ENCODE measurements at places on chromosomes 3 and 15.
A peak's percentile ranks its signal among the peaks of the same experiment; 100 is the strongest.

DNA sequence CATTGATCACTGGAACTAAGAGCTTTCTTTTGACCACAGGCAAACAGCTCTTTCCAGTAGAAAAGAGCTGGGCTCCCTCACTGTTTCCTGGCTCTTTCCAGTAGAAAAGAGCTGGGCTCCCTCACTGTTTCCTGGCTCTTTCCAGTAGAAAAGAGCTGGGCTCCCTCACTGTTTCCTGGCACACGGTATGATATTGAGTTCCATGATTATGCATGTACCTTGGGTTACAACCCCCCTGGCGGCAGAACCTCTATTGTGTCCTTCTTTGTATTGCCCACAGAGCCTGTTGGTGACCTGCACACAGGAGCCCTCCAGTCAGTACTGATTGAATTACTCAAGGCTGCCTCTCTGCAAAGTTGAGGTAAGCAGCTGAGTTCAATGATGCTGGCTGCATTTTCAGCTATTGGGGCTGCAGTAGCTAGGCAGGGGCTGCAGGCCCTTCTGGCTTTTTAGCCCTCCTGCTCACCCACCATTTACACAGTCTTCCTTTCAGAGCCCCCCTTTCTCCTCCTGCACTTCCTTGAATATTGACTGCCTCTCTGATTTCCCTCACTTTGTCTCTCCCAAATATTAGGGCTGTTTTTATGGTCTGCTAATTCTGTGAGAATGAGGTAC, 10.2 kb downstream of the ACKR2 start:
- no peak for DNase-seq

- no peak for DNase-seq
Observed at GRCh38 chr3:56780936-56781335, 20.8 kb downstream of the ARHGEF3 start.

DNA sequence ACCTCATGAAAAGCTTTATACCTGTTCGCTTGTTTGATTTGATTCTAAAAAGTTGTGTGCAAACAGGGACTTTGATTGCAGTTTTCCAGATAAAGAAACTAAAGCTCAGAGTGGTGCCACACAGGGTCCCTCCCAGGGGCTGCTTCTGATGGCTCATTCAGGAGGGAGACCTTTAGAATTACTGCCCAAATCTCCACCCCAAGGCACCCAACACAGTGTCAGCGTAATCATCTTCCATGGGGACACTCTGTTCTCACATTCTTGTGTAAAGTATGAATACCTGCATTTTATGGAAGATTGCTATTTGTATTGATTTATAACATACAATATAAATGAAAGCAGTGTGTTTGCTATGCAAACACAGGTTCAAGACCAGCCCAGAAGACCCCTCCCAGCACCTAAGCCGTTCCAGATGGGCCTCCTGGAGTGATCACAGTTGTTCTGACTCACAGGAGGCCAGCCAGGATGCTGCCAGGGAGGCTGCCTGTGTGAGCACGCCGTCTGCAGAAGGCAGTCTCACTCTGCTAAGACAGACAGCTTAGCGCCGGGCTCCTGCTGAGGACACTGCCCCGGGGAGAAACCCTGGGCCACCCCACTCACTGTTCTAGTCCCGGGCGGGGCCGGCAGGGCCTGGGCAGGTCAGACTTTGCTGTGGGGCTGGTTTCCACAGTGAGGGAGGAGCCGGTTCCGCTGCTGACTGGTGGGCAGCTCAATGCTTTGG, 185.6 kb downstream of the FAM43A start:
- DNase-seq, result no peak

DNA sequence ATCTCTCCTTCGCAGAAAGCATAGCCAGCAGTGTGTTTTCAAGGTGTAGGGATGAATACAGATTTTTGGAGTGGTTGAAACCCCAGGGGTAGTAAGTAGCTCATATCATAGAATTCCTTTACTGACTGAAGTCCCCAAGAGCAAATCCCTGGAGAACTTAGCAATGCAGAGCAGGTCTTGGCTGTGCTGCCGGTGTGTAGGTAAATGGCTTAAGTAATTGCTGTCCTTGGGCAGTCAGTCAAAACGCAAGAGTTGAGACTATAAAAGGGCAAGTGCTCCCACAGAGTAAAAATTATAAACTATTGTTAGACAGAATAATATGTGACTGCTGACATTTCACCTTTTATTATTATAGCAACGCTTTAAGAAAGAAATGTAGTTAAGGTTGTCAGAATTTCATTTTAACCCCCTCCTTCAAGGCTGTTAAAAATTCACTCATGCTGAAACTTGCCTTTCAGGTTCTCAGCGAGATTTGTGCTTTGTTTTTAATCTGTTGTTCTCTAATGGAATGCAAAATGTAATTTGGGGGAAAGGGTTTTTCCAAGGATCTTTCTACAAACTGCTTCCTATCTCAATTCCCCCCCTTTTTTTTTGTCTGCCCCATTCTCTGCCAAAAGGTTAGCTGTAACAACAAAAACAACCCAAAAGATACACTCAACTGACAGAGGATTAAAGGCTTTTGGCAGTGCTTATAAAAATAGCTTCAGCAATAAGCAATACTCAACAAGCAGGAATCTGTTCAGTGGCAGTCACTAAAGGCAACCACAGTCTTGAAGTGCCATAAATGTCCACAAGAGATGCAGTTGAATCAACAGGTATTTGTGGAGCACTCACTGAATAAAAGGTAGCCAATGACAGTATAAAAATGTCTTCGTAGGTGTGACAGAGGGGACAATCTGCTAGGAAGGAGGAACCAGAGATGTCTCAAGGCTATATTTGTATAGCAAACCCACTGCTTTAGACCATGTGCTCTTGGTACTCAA, 105.3 kb downstream of the THRB start:
- DNase-seq, result no peak

DNA sequence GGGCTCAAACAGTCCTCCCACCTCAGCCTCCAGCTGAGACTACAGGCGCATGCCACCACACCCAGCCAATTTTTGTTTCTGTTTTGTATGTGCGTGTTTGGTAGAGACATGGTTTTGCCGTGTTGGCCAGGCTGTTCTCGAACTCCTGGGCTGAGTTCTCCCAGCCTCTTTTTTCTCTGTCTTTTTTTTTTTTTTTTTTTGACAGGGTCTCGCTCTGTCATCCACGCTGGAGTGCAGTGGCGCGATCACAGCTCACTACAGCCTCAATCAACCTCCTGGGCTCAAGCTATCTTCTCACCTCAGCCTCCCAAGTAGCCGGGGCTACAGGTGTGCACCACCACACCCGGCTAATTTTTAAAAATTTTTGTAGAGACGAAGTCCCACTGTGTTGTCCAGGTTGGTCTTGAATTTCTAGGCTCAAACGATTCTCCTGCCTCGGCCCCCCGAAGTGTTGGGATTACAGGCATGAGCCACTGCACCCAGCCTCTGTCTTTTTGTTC, 867 bp upstream of the DCAF1 start:
- no peak for DNase-seq

DNA sequence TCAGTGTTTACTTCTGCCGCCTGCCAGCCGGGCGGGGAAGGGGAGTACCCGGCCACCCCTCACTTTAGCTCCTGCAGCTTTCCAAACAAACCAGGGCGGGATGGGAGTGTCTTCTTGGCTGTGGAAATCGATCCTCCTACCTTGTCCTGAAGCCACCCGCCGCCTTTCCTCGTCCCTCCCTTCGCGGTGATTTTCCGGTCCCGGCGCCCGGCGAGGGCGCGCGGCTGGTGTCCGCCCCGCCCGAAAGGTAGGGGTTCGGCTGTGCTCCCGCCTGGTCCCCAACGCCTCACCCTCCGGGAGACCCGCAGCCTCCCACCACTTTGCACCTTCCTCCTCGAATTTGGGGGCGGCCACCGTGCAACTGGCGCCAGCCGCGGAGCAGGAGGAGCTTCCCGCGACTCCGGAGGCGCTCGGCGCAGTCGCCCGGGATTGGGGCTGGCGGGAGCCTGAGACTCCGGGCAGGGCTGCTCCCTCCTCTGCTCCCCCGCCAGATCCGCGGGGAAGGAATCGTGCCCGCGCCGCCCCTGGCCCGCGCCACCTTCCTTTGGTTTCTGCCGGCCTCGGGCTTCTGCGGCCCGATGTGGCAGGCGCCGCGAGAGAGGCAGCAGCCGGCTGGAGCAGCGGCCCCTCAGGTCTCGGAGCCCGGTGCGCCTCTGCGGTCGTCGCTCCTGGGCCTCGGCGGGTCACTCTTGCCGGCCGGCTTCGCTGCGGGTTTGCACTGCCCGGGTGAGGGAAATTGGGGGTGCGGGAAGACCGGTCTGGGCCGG, 30.7 kb upstream of the ST3GAL6 start:
- no peak for DNase-seq

GRCh38 chr3:31732548-31732947, 199.8 kb downstream of the STT3B start:
- DNase-seq, result no peak

GRCh38 chr15:37824717-37825382, 109.6 kb upstream of the TMCO5A start:
- peak; percentile 7 for DNase-seq

DNA sequence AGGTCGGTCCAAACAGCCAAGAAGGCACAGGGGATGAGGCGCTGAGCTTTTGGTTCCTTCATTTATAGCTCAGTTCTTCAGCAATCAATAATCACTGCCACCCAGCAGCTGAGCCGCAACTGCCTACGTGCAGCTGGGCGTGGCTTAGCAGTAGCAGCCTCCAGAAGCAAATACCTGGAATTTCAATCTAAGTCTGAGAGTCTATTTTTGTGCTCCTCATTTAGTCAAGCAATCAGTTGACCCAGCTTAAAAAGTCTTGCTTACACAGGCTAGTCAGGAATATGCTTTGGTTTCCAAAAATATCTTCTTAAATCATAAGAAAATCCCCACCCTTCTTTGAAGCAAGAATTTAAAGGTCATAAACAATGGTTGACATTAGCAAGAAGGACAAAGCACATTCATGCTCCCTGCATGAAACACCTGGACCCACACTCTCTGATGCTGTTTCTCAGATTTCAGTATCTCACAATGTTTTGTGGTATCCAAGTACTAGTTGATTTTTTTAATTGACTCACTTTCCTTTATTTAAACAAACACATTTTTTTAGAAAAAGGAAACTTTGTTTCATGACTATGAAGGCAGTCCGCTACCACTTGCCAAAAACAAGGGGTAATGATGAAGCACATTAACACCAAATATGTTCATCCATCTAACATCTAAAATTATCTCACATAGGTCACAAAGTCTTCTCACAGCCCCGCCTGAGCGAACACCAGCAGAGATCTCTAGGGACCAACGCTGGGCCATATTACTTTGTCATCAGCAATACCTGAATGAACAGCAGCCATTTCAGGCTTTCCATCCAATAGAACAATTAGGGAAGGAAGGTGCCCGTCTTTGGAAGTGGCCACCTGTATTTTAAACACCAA, 106.1 kb downstream of the OXNAD1 start:
- no peak for DNase-seq

GRCh38 chr3:55709411-55710012, 222.4 kb upstream of the WNT5A start:
- no peak for DNase-seq

- DNase-seq, result no peak
Observed at GRCh38 chr15:101358895-101359294, 63.8 kb upstream of the SNRPA1 start.

GRCh38 chr3:52210037-52210436, 12.1 kb downstream of the ALAS1 start:
- no peak for DNase-seq

- no peak for DNase-seq
Observed at GRCh38 chr15:90364251-90364650, 12.2 kb downstream of the ZNF774 start.

DNA sequence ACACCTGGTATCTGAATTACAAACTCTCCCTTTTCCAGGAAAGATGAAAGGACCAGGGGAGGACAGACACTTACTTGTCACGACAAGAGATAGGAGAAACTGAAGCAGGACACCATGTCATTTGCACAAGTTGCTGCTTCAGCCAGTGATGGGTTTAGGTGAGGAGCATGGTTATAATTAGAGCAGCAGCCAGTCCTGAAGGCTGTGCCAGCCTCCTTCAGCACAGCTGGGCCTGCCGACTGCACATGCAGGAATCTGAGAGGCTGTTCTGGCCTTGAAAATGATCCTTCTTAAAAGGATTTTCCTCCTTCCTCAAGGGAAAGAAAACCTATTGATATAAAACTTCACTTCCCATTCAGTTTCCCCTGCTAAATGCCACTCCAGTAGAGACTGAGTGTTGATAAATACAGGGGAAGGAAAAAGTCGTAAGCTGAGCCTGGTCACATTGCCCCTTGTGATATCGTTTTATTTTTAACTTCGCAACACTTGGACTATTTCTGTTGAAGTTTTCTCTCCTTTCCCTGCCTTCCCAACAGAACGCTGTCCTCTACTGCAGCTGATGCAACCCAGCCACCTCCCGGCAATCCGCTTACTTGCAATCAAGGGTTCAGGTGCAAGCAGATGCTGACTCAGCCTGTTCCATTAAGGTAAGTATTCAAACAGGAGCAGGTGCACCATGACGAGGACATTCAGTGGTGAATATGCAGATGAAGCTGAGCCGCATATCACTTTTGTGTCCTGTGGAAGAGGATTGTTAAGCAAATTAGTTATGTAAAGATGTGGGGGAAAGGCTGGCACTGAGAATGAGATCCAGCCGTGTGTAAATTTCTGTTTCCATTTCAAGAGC, at the start of gene FBXO40:
FBXO40 (plus strand) TSS at position 524 of the 847 bp plus-strand sequence. CDS start 27,197 bp downstream, outside the sequence.
- no peak for DNase-seq

DNA sequence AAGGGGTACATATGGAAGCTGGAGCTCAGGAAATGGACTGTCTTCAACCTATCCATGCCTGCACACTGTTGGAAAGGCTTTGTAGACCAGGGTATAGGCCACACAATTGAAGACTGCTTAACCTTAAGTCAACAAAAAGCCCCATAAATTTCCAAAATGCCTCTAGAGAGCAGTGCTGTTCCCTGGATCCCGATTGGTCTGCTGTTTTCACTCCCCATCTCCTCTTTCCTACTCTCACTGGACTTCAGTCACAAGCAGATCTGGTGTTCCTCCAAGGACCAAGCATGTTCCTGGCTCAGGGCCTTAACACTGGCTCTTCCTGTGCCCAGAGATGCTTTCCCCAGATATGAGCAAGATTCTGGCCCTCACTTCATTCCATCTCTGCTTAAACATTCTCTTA, 22.8 kb upstream of the LRRC34 start:
- no peak for DNase-seq

- DNase-seq, result peak; percentile 69
Observed at GRCh38 chr3:12954891-12955650, 113.7 kb upstream of the RPL32 start.

- peak; percentile 46 for DNase-seq
Observed at GRCh38 chr3:120198305-120198878, 86.6 kb downstream of the GPR156 start.
